Common myeloid progenitor, CD34-positive (primary cell): ENCODE measurements at places on chromosomes 5 and 9.

DNA sequence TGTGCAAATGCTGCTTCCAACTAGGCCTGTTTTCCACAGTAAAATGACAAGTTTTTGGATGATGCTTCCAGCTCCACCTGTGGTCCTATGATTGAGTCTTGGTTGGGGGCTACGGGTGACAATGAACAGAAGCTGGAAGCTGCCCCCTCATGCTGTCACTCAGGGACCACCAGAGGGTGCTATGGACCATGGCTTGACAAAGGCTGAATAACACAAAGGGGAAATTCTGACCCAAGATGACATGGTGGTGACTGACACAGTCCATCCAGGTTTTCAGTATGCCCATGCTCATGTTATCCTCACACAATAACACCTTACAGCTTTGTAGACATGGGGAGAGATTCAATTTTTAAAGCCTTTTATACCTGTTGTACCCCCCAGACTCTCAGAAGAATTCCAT is 23.9 kb upstream of the SAP30L start:
- DNase-seq: peak; percentile 55

GRCh38 chr5:74670396-74671038 is 14.5 kb upstream of the HEXB start:
- no peak for DNase-seq

DNA sequence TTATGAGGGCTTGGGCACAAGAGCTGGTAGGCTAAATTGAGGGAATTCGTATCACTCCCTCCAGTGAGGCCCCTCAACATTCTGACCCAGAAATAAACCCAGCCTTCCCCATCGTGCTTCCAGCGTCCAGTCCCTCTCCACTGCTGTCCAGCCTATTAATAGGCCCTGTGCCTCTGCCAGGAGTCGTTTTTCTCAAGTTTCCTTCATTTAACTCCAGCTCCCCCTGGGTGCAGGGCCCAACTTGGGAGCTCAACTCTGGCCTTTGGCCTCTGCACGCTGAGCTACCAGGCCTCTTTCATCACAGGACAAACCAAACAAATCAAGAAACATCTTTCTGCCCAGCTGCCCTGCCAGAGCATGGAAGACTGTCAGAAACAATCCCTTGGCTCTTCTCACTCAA is 10.0 kb downstream of the HBEGF start:
- no peak for DNase-seq

DNA sequence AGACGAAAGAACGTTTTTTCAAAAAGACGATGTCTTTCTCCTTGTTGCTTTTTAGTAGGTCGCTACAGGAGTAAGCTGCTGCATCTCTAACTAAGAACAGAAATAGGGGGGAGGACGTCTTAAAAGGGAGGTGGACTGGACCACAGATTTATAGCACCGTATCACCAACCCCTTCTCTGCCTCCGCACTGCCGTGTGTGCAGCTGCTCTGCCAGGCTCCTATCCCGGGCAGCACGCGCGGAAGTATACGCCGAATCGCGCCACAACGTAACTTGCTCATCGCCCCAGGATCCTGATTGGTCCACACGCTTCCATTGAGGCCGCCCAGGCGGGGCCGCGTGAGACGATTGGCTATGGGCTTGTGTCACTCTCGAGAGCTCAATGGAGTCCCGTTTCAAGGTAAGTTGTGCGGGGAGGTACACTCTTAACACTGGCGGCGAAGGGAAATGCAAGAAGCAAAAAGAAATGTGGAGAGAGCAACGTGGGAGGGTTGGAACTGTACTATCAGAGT is at the start of gene ELAVL2:
Gene ELAVL2, minus strand, starts transcription at position 121 of the 510 bp plus-strand sequence. CDS start 64,006 bp downstream, outside the sequence.
- peak; percentile 80 for DNase-seq

DNA sequence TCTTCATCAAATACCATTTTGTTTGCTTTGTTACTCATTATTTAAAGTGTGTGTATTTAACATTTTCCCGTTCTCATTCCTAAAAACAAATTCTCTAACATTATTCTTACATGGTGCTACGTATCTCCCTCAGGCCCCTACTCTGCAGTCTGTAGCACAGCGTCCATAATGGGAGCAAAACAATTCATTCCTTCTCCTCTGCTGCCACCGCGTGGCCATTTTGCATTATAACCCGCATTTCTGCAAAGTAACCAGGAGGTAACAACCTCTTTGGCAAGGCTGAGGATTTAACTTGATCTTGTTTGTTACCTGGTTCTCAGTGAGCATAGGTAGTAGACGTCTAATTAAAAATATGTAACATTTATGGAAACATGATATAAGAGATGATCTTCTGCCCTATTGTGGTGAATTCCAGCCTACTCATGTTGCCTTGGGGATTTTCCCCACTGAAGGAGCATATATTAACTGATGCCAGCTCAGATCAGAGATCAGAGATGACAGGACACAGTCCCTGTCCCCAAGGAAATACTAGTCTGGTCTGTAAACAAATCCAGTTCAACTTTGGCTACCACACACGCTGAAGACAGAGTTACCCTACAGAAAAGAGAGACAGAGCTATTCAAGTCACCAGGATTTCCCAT is 10.5 kb downstream of the OR1K1 start:
- DNase-seq: peak; percentile 91

GRCh38 chr5:73382401-73382740 is 66.2 kb downstream of the FOXD1 start:
- no peak for DNase-seq
